ENCODE measurements at places on chromosomes 5 and 9.

- peak; percentile 82 for DNase-seq
Observed at GRCh38 chr9:108552459-108553040, 303.2 kb downstream of the ACTL7B start.

GRCh38 chr5:140220032-140220697, 45.2 kb downstream of the CYSTM1 start:
- DNase-seq: peak; percentile 61

- DNase-seq: no peak
Observed at GRCh38 chr5:113384782-113385285, 50.0 kb downstream of the TSSK1B start.

DNA sequence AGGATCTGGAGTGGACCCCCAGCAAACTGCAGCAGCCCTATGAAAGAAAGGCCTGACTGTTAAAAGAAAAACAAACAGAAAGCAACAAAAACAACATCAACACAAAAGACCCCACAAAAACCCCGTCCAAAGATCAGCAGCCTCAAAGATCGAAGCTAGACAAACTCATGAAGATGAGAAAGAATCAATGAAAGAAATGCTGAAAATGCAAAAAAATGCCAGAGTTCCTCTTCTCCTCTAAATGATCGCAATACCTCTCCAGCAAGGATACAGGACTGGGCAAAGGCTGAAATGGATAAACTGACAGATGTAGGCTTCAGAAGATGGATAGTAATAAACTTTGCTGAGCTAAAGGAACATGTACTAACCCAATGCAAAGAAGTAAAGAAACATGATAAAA, 526.3 kb upstream of the DAB2 start:
- DNase-seq: no peak

- DNase-seq: no peak
Observed at GRCh38 chr5:116709082-116709481, 134.5 kb upstream of the SEMA6A start.

DNA sequence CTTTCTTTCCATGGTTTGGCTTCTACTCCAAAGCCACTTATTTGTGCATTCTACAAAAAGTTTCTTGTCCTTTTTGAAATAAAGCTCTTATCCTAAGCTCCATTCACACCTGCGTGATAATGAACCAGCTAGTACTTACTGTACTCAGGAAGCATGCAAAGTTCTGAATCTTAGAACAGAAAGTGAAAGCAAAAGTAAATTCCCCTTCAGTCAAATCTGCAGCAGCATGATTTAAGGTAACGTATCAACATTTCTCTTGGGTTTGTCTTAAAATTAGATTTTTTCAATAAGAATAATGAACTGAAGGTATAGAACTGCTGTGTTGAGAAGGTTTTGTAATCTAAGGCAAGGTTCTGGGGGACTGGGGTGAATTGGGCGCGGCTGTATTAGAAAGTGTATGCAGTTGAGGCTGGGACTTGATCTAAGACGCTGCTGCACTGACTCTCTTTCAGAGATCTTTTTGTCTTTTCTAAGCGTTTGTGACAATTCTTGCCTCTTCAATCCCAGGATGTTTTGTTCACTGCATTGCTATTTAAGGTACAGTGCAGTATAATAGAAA, at the start of gene ERAP2:
ERAP2 (plus strand) TSS at position 209 of the 559 bp plus-strand sequence. CDS start 3,186 bp downstream, outside the sequence.
- peak; percentile 61 for DNase-seq

DNA sequence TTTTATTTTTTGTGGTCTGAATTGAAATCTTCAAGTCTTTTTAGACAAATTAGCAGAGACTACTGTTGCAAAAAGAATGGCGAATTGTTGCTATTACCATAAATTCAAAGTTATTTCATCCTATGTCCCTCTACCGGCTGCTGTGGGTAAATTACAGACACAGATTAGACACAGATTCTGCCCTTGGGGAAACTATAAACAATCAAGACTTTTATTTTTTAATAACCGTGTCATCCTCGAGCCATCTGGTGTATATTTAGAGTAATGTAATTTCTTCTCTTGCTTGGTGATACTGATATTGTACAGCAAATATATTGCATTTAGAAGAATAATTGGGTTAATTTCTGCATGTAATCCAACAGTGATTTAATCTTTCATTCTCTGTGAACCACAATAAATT, 228.0 kb upstream of the ADAMTSL1 start:
- no peak for DNase-seq

- DNase-seq: no peak
Observed at GRCh38 chr9:8234316-8234715, 434.7 kb upstream of the DMAC1 start.

- peak; percentile 52 for DNase-seq
Observed at GRCh38 chr5:78345485-78345884, 14.9 kb upstream of the SCAMP1 start.

GRCh38 chr5:158511454-158511853, 588.3 kb downstream of the EBF1 start:
- no peak for DNase-seq

DNA sequence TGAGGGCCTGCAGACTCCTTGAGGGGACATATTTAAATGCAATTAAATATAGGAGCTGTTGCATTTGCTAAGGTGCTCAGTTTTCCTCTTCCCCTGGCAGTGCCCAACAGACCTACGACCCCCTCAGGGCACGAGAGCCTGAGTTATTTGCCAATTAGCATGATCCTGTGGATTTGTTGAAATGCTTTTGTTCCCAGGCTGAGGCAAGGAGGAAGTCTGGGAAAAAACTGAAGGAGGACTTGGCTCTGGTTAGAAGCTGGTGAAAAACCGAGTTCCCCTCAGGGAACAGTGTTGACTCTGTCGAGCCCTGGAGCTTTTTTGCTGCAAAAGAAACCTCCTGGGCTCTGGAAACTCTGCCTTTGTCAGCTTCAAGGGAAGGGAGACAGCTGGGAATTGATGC, 103.6 kb upstream of the SHB start:
- DNase-seq: no peak

- DNase-seq: no peak
Observed at GRCh38 chr5:142353071-142353472, 28.3 kb upstream of the SPRY4 start.

- DNase-seq: no peak
Observed at GRCh38 chr5:79961716-79962574, 29.1 kb downstream of the MTX3 start.

DNA sequence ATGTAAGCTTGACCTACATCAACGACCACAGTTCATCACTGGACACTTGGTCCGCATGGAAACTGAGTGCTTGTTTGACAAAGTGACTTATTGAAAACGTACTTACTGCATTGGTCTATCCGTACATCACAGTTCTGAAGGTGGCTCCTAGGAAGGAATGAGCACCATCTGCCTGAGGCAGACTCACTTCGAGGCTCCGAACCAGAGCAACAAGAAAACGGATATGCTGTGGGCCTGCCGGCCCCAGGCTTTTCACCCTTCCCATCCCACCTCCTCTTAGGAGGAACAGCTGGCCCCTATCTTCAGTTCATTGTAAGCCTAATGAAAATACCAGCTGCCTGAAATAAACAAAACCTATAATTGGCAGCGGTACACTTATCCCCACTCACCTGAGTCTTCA, 67.2 kb upstream of the TSLP start:
- no peak for DNase-seq

- no peak for DNase-seq
Observed at GRCh38 chr9:108045851-108046250, 556.3 kb upstream of the KLF4 start.

DNA sequence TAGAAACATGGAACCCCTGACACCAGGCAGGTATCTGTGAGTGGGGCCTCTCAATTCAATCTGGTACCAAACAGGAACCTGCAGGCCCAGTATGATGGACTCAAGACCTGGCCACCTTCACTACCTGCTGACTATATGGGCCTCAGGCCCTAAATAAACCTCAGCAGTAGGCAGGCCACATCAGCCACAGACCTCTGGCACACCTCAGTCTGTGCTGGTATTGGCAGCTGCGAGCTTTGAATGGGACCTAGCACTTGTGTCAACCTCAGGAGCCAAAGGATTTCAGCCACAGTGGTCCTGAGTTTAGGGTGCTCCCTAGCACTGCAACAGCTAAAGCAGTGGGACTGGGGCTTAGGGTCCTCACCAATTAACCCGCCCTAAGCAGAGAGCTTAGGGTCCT, 325.5 kb downstream of the ZNF608 start:
- no peak for DNase-seq

- DNase-seq: no peak
Observed at GRCh38 chr5:175121457-175121856, 322.5 kb downstream of the DRD1 start.

DNA sequence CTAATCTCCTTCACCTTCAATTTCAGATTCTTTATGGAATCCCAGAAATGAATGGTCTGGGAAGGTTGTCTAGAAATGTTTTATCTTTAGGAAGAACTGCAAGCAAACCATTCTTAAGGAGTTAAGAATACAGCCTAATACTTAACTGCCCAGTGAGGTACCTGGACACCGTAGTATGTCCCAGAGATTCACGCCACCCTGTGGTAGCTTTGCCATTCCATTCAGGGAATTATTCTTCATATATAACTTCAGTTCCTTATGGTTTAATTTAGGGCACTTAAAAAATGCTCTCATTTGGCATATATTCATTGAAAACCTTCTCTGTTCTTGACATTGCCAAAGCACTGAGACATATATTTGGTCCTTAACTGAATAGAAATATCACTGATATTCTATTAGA, 49.7 kb downstream of the ACTBL2 start:
- DNase-seq: peak; percentile 34

- DNase-seq: peak; percentile 57
Observed at GRCh38 chr5:122727112-122727541, 47.8 kb upstream of the SNX2 start.

GRCh38 chr9:97772145-97772544, 75.0 kb upstream of the XPA start:
- no peak for DNase-seq

- DNase-seq: no peak
Observed at GRCh38 chr5:138610918-138611677, 35.9 kb upstream of the HSPA9 start.

GRCh38 chr9:98022447-98022846, 34.1 kb upstream of the NANS start:
- peak; percentile 52 for DNase-seq

DNA sequence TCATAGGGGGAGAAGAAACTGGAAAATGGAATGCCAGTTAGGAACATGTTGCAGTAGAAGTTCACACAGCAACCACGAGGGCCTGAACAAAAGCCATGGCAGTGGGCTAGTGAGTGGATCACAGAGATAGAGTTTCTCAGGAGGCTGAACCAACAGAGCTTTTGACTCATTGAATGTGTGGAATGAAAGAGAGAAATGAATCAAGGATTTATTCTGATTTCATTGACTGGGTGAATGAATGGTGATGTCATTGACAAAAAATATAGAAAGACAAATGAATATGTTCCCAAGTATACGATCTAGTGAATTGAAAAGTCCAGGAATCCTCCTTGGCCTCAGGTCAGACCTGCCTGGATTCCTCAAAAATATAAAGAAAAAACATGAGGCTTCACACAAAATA, 99.2 kb downstream of the ZNF462 start:
- DNase-seq: peak; percentile 56

- DNase-seq: peak; percentile 6
Observed at GRCh38 chr5:27402828-27403227, 364.4 kb upstream of the CDH9 start.

DNA sequence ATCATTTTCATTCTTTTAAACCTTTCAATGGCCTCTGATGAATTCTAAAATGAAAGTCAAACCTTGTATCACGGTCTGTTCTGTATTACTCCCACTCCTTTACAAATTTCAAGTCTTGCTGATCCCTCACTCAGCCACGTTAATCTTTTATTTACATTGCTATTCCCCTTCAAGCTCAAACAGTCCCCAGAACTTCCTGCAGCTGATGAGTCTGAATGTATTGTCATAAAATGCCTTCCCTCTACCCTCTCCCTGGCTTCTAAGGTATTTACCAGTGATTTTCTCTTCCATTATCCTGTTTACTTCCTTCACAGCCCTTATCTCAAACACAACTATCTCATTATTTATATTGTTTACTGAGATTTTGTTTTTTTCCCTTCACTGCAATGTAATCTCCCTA, 562.3 kb upstream of the C9orf72 start:
- no peak for DNase-seq
